ENCODE measurements at places on chromosomes 1 and 21.

DNA sequence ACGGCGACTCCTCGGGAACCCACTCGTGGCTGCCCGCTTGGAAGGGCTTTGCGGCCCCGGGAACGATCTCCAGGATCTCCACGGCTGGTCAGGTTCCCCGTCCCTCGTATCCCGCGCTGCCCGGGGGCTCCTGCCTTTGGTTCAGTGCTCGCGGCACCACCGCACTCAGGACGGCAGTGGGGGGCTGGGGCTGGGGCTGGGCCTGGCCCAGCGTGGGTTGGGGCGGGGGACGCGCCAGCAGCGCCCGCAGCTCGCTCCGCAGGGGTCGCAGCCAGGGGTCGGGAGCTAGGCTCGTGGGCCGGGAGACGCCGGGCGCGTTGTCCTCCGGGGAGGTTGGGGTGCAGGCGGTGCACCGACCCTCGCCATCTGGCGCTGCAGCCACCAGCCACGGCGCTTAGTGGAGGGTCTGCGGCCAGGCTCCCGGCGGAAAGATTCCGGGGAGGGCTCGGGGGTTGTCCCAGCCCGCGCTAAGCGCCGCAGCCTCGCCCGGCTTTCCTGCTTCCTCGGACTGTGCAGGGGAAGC, 8.9 kb downstream of the SIM2 start:
- DNase-seq, result no peak

- no peak for DNase-seq
Observed at GRCh38 chr1:89873770-89874169, 52.9 kb downstream of the LRRC8D start.

- DNase-seq, result no peak
Observed at GRCh38 chr1:182406012-182406411, 5.5 kb upstream of the TEDDM1 start.

DNA sequence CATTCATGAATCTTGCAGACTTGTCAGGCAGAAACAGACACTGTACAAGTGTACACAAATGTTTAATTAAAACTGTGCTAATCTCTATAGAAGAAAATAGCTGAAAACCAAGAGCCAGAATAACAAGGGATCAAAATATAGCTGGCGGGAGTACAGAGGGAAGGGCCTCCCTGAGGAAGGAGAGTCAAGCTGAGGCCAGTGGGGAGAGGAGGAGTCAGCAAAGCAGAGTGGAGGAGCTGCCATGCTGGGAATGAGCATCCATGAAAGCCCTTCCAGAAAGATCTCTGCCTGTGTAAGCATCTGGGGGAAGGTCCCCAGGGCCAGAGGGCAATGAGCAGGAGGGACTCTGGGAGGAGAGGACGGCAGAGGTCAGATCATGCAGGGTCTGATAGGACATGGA, 15.1 kb downstream of the SLAMF8 start:
- DNase-seq, result no peak

- no peak for DNase-seq
Observed at GRCh38 chr21:33028773-33029384, 3.1 kb downstream of the OLIG2 start.

- no peak for DNase-seq
Observed at GRCh38 chr1:24875257-24875656, 54.8 kb downstream of the RUNX3 start.

DNA sequence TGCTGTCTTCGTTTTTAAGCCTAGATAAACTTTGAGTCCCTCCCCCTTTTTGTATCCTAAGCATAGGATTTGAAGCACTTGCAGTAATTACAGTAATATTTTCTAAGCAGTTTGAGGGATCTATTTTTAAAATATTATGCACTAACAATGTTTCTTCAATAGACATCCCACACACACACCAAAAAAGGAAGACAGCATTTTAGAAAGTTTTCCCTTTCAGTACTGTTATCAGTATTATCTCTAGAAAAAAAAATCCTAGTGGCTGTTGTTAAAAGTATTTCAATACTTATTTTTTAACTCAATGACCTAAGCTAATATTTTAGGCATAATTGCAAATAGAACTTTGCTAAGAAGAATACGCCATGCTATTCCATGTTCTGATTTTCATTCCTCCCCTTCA, 15.1 kb downstream of the MCOLN3 start:
- no peak for DNase-seq
